Heart left ventricle (tissue), 16 donors: ENCODE measurements at places on chromosomes 7 and 10. TPM values are rescaled to one million over a fixed set of nuclear protein-coding genes. Genes with fewer than 3 reads are reported as not detected.

- no peak overlapping the region for H3K27ac ChIP-seq
- no peaks in the 10 kb centered on the region for H3K4me1 ChIP-seq
- no peak for DNase-seq
- H3K36me3 ChIP-seq, result no peaks in the 10 kb centered on the region
- H3K4me3 ChIP-seq, result no peak overlapping the region
Measured at GRCh38 chr7:156487811-156488533, 152.6 kb upstream of the RNF32 start.

GRCh38 chr10:93255546-93255945 is 181.9 kb downstream of the CYP26A1 start:
- no peak for DNase-seq
- no peak overlapping the region for H3K4me3 ChIP-seq
- no peaks in the 10 kb centered on the region for H3K36me3 ChIP-seq
- H3K27ac ChIP-seq, result no peak overlapping the region
- no peaks in the 10 kb centered on the region for H3K27me3 ChIP-seq
- H3K4me1 ChIP-seq, result no peaks in the 10 kb centered on the region

DNA sequence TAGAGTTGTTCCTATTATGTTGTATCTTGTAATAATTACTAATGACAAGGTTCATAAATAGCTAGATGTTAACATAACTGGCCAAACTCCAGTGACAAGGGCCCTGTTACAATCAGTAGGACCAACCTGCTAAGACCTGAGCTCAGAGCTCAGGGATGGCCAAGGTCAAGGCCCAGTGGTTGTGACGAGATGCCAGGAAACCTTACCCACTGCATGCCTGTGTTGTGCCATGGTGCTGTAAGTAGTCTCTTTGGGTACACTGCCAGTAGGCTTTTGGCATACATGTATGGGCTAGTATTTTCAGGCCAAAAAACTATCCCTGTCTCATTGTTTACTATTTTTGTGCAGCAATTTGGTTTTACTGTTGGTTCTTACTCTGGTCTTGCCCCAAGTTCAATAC is 7.9 kb upstream of the IDI2 start:
- H3K27ac ChIP-seq, result no peak overlapping the region
- H3K4me1 ChIP-seq, result no peaks in the 10 kb centered on the region
- H3K36me3 ChIP-seq, result peaks cover 14% of the 10 kb centered on the region
- H3K27me3 ChIP-seq, result no peaks in the 10 kb centered on the region
- no peak overlapping the region for H3K4me3 ChIP-seq
- DNase-seq, result peak; percentile 47

GRCh38 chr7:157633465-157634185 is 296.8 kb downstream of the DNAJB6 start:
- no peaks in the 10 kb centered on the region for H3K27me3 ChIP-seq
- H3K4me3 ChIP-seq, result no peak overlapping the region
- no peaks in the 10 kb centered on the region for H3K4me1 ChIP-seq
- no peaks in the 10 kb centered on the region for H3K36me3 ChIP-seq
- no peak overlapping the region for H3K27ac ChIP-seq

GRCh38 chr10:93872375-93873158 is 21.2 kb upstream of the SLC35G1 start:
- no peak for DNase-seq
- no peaks in the 10 kb centered on the region for H3K4me1 ChIP-seq
- no peak overlapping the region for H3K4me3 ChIP-seq
- no peak overlapping the region for H3K27ac ChIP-seq

DNA sequence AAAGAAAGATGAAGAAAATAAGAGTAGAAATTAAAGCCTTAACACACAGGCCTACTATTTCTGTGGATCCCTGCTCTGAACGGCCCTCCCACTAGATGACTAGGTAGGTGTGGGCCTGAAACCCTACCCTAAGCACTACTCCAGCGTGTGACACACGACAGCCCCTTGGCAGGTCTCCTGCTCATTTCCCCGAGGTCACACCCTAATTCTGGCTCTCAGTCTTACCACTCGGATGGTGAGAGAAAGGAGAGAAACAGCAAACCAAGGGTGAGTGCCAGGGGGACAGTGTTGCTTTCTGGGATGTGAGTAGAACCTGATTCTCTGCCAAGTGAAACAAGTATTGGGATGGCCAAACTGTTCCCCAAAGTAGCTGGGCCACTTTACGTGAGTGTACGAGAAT is 12.1 kb downstream of the GALNTL5 start:
- H3K4me1 ChIP-seq, result no peaks in the 10 kb centered on the region
- no peak overlapping the region for H3K27ac ChIP-seq
- no peak overlapping the region for H3K4me3 ChIP-seq
- no peaks in the 10 kb centered on the region for H3K36me3 ChIP-seq
- no peak for DNase-seq
- H3K27me3 ChIP-seq, result no peaks in the 10 kb centered on the region

GRCh38 chr10:33129141-33129995 is 171.3 kb upstream of the ITGB1 start:
- H3K4me3 ChIP-seq, result no peak overlapping the region
- H3K36me3 ChIP-seq, result no peaks in the 10 kb centered on the region
- peak overlapping the region; percentile 79 for H3K27ac ChIP-seq
- no peaks in the 10 kb centered on the region for H3K4me1 ChIP-seq
- H3K27me3 ChIP-seq, result no peaks in the 10 kb centered on the region

DNA sequence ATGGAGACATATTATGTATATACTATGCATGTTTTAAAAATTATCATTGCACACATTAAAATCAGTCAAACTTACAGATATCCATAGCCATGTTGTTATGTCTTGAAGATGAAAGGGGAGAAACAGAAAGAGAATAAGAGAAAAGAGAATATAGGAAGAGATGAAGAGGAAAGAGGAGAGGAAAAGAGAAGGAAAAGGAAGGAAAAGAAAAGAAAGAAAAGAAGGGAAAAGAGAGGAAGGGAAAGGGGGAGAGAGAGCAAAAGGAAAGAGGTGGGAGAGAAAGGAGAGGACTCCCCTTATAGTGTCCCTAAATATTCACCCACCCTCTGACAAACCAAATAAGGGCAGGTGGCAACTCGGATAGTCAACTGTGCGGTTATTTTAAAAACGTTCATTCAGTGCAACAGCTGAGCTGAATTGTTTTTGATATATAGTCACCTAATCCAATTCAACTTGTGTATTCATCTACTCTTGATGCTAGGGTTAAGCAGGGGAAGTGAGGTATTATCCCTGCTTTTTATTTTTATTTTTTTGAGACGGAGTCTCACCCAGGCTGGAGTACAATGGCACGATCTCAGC is 14.6 kb downstream of the SVIL start:
- no peaks in the 10 kb centered on the region for H3K27me3 ChIP-seq
- peaks cover 45% of the 10 kb centered on the region for H3K4me1 ChIP-seq
- H3K36me3 ChIP-seq, result no peaks in the 10 kb centered on the region
- H3K4me3 ChIP-seq, result no peak overlapping the region
- H3K27ac ChIP-seq, result no peak overlapping the region

GRCh38 chr7:130970196-130970595 is 236.2 kb upstream of the KLF14 start:
- peaks cover 23% of the 10 kb centered on the region for H3K36me3 ChIP-seq
- DNase-seq, result no peak
- no peak overlapping the region for H3K4me3 ChIP-seq
- H3K27me3 ChIP-seq, result no peaks in the 10 kb centered on the region
- H3K27ac ChIP-seq, result peak overlapping the region; percentile 11

- H3K27ac ChIP-seq, result no peak overlapping the region
- peaks cover 8% of the 10 kb centered on the region for H3K4me1 ChIP-seq
- no peak overlapping the region for H3K4me3 ChIP-seq
- peak; percentile 67 for DNase-seq
- no peaks in the 10 kb centered on the region for H3K27me3 ChIP-seq
- no peaks in the 10 kb centered on the region for H3K36me3 ChIP-seq
Measured at GRCh38 chr7:2245883-2246675, 4.1 kb downstream of the NUDT1 start.

DNA sequence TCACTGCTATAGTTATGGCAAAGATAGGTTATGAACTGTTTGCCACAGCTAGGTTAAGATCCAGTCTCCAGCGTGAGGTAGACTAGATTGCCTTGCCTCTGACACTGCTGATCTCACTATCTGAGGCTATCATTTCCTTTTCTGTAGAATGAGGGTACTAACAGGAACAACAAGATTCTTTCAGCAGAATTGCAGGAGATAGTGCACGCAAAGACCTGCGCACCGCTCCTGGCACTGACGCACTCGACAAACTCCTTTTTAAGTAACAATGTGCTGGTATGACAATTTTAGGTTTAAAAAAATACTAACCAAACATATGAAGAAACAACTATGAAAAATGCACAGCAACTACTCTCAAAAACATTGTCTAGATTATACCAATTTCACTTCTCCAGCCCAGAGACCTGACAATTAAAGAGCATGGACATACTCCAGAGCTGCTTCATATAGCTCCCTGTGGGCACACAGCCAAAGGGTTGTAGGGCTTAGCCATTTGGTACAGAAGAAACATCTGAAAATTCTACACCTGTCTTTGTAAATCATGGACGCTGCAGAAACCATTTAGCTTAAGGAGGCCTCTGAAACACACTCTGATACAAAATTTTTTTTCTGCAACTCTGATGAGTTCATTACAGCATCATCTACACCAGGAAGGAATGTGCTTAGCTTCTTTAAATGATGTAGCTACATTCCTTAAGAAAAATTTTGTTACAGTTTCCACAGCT is 7.8 kb downstream of the ADAM12 start:
- no peak overlapping the region for H3K4me3 ChIP-seq
- no peaks in the 10 kb centered on the region for H3K36me3 ChIP-seq
- no peaks in the 10 kb centered on the region for H3K4me1 ChIP-seq
- H3K27ac ChIP-seq, result no peak overlapping the region
- no peak for DNase-seq

- H3K27me3 ChIP-seq, result no peaks in the 10 kb centered on the region
- H3K27ac ChIP-seq, result no peak overlapping the region
- H3K36me3 ChIP-seq, result no peaks in the 10 kb centered on the region
- no peak for DNase-seq
Measured at GRCh38 chr7:46058086-46058823, 137.2 kb upstream of the IGFBP3 start.

GRCh38 chr10:120824881-120825309 is 26.3 kb upstream of the WDR11 start:
- H3K27me3 ChIP-seq, result no peaks in the 10 kb centered on the region
- H3K27ac ChIP-seq, result no peak overlapping the region
- no peak for DNase-seq
- H3K4me1 ChIP-seq, result no peaks in the 10 kb centered on the region
- H3K36me3 ChIP-seq, result no peaks in the 10 kb centered on the region

- no peaks in the 10 kb centered on the region for H3K4me1 ChIP-seq
- H3K27ac ChIP-seq, result no peak overlapping the region
- DNase-seq, result no peak
Measured at GRCh38 chr7:157952841-157953645, 616.2 kb downstream of the DNAJB6 start.

DNA sequence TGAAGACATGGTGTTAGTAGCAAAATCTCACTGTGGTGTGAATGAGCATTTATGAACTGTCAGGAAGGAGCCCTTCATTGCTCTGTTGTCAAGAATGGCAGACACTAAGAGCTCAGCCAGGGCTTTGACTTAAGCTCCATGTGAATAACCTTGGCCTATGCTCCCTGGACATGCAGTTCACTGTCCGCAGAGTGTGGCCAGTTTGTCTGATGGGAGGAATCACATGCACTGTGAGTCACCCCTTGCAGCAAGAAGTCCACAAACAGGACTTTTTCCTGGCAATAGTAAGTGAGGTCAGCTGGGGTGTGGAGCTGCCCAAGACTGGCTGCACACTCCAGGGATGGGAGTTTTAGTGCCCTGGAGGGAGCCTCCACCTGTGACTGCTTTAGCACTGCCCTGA is 49.5 kb downstream of the ZNF37A start:
- H3K27ac ChIP-seq, result no peak overlapping the region
- no peaks in the 10 kb centered on the region for H3K4me1 ChIP-seq
- no peak for DNase-seq
- no peaks in the 10 kb centered on the region for H3K27me3 ChIP-seq
- H3K36me3 ChIP-seq, result no peaks in the 10 kb centered on the region
- H3K4me3 ChIP-seq, result no peak overlapping the region

GRCh38 chr10:6423413-6424170 is 156.5 kb downstream of the PRKCQ start:
- H3K4me3 ChIP-seq, result no peak overlapping the region
- no peak overlapping the region for H3K27ac ChIP-seq
- H3K4me1 ChIP-seq, result no peaks in the 10 kb centered on the region
- DNase-seq, result no peak
- H3K27me3 ChIP-seq, result no peaks in the 10 kb centered on the region
- H3K36me3 ChIP-seq, result no peaks in the 10 kb centered on the region

DNA sequence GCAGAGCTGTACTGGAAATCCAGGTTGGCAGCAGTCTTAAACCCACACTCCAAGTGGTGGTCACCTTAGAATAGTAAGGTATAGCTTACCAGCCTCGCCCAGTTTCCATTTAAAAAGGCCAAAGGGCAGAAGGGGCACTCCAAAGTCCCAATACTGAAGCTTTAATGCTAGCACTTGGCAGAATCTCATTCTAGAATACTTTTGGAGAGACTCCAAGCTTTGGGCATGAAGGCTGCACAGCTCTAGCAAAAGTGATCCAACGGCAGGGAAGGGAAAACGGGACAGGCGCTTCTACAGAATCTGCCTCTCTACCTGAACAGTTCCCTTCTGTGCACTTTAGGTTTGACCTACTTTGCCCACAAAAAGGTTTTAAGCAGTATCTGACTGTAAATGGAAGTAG is 19.7 kb downstream of the SMURF1 start:
- no peak overlapping the region for H3K4me3 ChIP-seq
- no peak for DNase-seq
- peaks cover 63% of the 10 kb centered on the region for H3K4me1 ChIP-seq

GRCh38 chr7:148912758-148913541 is 28.9 kb upstream of the EZH2 start:
- peaks cover 5% of the 10 kb centered on the region for H3K27me3 ChIP-seq
- H3K4me3 ChIP-seq, result no peak overlapping the region
- no peaks in the 10 kb centered on the region for H3K36me3 ChIP-seq
- H3K4me1 ChIP-seq, result peaks cover 17% of the 10 kb centered on the region
- no peak overlapping the region for H3K27ac ChIP-seq

GRCh38 chr7:96426027-96426426 is 104.1 kb upstream of the SLC25A13 start:
- no peak for DNase-seq
- H3K27ac ChIP-seq, result no peak overlapping the region
- no peaks in the 10 kb centered on the region for H3K4me1 ChIP-seq
- no peaks in the 10 kb centered on the region for H3K36me3 ChIP-seq

- DNase-seq, result no peak
- no peaks in the 10 kb centered on the region for H3K4me1 ChIP-seq
- H3K4me3 ChIP-seq, result no peak overlapping the region
- H3K27me3 ChIP-seq, result no peaks in the 10 kb centered on the region
Measured at GRCh38 chr7:28224675-28225074, 44.1 kb upstream of the JAZF1 start.

GRCh38 chr7:28116041-28116440 is 64.6 kb downstream of the JAZF1 start:
- DNase-seq, result no peak
- H3K27ac ChIP-seq, result peak overlapping the region; percentile 13
- H3K4me3 ChIP-seq, result no peak overlapping the region
- H3K36me3 ChIP-seq, result no peaks in the 10 kb centered on the region

- H3K4me1 ChIP-seq, result peaks cover 8% of the 10 kb centered on the region
- H3K27ac ChIP-seq, result no peak overlapping the region
- H3K27me3 ChIP-seq, result no peaks in the 10 kb centered on the region
- H3K4me3 ChIP-seq, result peak overlapping the region; percentile 87
- peak; percentile 31 for DNase-seq
- no peaks in the 10 kb centered on the region for H3K36me3 ChIP-seq
Measured at GRCh38 chr7:117872561-117873309, 506 bp downstream of the CTTNBP2 start.

The OR2A7 gene
- 0.19 TPM for polyA plus RNA-seq

The ZNF37A gene
- 6.6 TPM for polyA plus RNA-seq

The HTR5A gene
- polyA plus RNA-seq, result not detected

The VAX1 gene
- not detected for polyA plus RNA-seq

The ADAM12 gene
- 0.83 TPM for polyA plus RNA-seq

The NANOS1 gene
- polyA plus RNA-seq, result 41.4 TPM

The GLI3 gene
- 0.50 TPM for polyA plus RNA-seq

The ZNF365 gene
- polyA plus RNA-seq, result not detected

The IKZF1 gene
- polyA plus RNA-seq, result 0.30 TPM

The HMX2 gene
- not detected for polyA plus RNA-seq

The KCNMA1 gene
- polyA plus RNA-seq, result 0.39 TPM

The ZNF727 gene
- polyA plus RNA-seq, result 0.19 TPM

The SCD gene
- 66.9 TPM for polyA plus RNA-seq
